Stimulated activated CD4-positive, alpha-beta T cell treated with anti-CD3 and anti-CD28 coated beads, Interleukin-4, amount 100 ng/mL, for 4 hours (primary cell): ENCODE measurements at places on chromosomes 5 and 9.

- DNase-seq = no peak
Observed at GRCh38 chr5:150609843-150610584, 30.4 kb upstream of the SYNPO start.

- DNase-seq = no peak
Observed at GRCh38 chr5:156178117-156178516, 148.8 kb upstream of the SGCD start.

DNA sequence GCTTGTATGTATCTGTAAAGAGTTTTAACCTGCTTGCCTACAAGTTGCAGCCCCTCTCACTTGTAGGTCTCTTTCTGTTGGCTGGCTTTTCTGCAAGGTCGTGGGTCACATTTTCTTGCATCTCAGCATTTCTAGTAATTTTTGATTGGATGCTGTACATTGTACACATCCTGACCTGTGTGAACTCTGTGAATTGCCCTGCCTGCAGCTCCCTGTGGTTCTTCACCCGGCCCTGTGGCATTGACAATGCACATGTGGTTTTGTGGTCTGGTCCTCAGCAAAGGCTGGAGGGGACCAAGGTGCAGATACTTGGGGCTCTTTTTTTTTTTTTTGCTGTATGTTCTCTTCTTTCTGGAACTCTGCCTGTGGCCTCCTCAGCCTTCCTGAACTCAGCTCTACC, 53.6 kb downstream of the WNK2 start:
- DNase-seq = no peak

DNA sequence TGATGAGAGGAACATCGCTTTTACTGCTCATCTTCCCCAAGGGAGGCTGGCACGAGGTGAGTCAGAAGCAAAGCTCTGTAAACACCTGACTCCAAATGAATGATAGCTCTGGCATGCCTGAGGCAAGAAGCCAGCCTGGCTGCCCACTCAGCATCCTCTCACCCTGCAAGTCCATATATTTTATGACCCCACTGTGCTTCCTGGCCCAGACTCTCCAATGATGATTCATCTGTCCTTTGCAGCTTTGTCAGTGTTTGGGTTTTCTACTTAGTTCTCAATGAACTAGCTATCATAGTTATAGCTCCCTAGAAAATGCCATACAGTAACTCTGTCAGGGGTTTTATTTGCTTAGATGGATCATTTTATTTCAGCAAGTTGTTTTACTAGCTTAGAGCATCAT, 52.1 kb upstream of the FSTL4 start:
- DNase-seq = no peak

DNA sequence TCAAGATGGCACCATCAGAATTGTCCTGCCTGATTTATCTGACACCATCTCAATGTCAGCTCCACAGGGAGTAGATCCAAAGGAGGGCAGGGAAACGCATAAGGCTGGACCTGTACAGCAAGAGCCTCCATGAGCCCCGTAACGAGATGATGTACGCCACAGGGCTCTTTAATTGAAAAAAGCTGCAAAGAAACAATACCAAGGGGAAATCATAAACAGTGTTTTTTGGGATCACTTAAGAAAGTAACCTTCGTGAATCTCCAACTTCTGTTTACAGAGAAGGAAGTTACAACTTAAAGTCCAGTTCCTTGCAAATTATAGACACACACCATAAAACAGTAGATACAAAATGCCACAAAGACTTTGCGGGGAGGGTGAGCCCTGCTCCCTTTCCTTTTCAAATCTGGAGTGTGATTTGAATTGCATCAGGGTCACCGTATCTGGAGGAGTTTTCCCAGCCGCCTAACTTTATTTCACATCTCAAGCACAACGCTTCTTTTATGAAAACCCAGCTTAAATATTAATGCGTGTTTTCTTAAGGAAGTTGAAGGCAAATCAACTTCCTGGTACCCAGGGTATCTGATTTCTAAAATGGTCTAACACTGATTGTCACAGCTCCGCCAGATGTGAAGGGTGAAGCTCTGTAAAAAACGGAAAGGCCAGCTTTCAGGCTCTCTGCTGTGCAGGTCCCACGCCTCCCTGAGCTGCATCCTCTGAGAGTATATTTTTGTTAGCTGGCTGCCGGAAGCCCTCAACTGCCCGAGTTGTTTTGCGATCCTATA, 88.9 kb downstream of the EBF1 start:
- DNase-seq = no peak

- DNase-seq = no peak
Observed at GRCh38 chr9:71716138-71716909, 52.0 kb downstream of the CEMIP2 start.

DNA sequence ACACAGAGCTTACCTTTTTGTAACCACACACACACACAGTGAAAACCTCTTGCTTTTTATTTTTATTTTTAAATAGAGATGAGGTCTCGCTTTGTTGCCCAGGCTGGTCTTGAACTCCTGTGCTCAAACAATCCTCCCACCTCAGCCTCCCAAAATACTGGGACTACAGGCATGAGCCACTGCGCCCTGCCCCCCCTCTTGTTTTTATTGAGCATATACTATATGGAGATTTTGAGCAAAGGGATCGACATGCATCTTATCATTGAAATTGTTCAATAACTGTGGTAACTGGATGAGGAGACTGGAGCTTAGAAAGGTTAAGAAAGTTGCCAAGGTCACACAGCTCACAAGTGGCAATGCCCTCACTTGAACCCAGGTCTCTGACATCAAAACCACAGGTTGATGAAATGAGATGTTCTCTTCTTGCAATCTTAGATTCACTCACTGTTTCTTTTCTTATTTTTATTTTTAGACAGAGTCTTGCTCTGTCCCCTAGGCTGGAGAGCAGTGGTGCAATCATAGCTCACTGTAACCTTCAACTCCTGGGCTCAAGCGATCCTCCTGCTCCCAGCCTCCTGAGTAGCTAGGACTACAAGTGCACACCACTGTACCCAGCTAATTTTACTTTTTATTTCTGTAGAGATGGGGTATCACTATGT, 26.8 kb upstream of the STXBP1 start:
- no peak for DNase-seq

DNA sequence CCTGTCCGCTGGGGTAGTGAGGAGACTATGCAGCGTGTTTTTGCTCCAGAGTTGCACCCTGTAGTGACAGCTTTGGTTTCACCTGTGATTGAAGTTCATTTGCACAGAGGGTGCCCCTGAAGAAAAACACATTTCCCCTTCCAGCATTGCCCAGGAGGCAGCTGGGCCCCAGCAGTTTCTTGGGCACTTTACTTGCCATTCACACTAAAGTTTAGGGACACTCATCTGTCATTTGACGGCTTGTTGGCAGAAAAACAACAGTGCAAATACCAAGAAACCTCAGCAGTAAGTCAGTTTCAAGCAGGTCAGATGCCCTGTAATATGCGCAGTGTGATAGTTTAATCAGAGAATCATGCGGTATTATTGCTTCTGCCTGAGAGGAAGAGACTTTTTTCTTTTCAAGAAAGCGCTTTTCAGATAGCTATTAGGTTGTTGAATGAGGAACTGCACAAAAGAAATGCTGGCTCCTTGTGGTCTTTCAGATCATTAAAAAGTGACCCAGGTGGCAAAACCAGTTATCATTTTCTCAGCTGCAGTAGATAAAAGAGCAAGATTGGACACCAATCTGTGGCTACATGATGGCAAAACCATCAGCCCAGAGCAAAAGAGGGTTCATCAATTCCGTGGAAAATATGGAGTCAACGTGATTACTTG, 136.2 kb upstream of the PUM3 start:
- DNase-seq = no peak

GRCh38 chr9:89811886-89812450, 207.2 kb downstream of the GADD45G start:
- DNase-seq = no peak

DNA sequence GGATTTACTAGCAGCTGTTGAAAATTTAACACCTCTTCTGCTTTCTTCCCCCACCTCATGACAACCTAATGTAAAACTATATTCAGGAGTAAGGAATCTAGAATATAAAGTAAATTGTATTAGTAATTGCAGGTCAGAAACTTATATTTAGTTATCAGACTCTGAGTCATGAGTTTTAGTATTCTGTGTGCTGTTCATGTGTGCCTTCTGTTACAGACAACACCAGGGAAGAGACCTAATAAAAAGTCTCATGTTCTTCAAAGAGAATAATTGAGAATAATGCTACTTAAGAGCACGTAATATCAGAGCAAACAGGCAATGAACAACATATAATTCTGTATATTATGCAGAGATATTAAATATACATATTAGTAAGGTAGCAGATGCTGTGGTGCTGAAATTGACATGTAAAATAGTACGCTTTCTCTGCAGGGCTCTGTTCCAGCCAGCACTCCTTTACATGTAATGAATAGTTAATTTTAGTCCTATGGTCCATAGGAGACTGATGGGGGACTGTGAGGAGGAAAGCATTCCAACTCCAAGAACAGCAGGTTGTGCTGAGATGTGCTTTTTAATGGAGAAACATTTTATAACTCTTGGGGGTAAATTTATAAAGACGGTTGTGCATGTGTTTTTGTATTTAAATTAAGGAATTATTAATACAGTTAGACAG, 106.4 kb downstream of the ZSWIM6 start:
- DNase-seq = no peak

GRCh38 chr5:80211327-80211726, 44.5 kb downstream of the SERINC5 start:
- DNase-seq = no peak

DNA sequence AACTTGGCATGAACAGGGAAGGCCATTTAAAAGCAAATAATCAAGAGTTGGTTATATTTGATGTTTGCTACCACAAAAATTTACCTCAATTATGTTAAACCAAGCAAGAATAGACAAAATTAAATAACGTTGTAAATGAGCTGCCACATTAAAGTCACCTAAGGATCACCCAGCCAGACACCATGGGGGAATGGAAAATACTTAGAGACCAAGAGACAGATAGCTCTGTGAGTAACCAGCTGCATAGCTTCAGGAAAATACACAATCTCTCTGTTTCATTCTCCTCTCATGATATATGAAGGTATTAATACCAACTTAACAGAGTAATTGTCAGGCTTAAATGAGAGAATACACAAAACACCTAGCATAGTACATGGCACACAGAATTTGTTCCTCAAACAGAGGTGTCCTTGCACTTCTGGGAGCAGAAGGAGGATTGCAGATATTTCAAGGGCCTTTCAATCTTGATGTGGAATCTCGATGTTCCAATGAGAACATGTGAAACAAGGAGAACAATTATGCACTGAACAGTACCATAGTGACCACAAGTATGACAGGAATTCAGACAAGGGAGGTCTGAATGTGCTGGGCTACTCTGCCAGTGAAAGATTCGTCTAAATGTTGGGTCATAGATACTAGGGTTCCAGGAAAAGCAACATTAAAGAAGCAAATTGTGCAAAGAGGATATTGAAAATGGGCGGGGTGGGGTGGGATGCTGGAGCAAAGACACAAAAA, 18.6 kb downstream of the JAKMIP2 start:
- DNase-seq = no peak

DNA sequence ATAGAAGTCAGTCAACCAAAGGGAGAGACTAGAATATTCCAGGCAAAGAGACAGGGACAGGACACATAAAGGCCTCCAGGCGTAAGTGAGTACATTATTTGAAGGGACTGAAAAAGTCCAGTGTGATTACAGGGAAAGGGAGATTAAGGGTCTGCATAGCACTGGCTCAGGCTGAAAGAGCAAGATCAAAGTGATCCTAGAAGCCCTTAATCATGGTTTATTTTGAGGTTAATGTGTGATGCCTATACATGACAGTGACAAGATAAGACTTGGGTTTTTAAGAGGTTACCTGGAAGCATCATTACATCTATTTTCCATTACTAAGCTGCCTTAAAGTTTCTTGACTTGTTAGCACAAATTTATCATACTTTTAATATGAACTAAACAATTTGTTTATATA, 25.8 kb downstream of the LMBRD2 start:
- DNase-seq = no peak

DNA sequence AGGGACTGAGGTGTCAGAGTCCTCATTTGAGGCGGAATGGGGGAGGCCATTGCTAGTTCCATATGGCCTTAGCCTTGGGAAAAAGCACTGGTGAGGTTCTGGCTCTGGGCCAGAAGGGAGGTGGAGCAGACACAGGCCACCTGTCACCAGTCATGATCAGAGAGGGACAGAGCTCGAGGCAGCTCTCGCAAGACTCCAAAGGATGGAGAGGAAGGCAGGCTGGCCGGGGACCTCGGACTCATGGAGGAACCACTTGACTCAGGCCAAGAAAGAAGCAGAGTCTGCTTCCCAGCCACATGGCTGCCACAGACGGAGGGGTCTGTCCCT, 29.2 kb upstream of the NSMF start:
- DNase-seq = no peak

GRCh38 chr9:79969393-79970145, 397.8 kb downstream of the TLE4 start:
- no peak for DNase-seq

- DNase-seq = no peak
Observed at GRCh38 chr9:73133921-73134407, 17.7 kb upstream of the ANXA1 start.

- DNase-seq = no peak
Observed at GRCh38 chr5:158626718-158627117, 473.0 kb downstream of the EBF1 start.

- no peak for DNase-seq
Observed at GRCh38 chr5:14212838-14213237, 69.7 kb downstream of the TRIO start.

GRCh38 chr5:14587150-14587549, 5.6 kb downstream of the OTULINL start:
- DNase-seq = no peak

DNA sequence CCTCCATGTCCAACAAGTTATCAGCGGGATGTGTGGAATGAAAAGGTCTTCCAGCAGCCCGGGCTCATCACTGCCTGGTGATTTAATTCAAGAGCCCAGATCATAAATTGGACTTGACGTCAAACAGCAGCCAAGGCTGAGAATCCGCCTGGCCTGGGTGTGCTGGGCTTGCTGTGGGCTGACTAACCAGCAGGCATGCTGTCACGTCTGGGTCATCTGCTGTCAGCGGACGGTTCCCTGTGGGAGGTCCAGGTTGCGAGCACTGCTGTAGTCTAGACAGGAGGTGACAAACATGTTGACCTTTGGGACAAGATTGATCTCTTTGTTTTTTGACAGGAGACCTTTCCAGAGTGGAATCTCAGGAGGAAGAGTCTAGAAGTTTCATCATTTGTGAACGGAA, 289.7 kb downstream of the OSTF1 start:
- no peak for DNase-seq

GRCh38 chr9:134830126-134830525, 50.5 kb upstream of the FCN2 start:
- DNase-seq = no peak

- no peak for DNase-seq
Observed at GRCh38 chr9:127258606-127259471, 5.7 kb upstream of the GARNL3 start.

GRCh38 chr9:121340676-121341392, 29.2 kb downstream of the STOM start:
- DNase-seq = no peak

GRCh38 chr5:129569295-129569694, 109.2 kb downstream of the ADAMTS19 start:
- DNase-seq = no peak

DNA sequence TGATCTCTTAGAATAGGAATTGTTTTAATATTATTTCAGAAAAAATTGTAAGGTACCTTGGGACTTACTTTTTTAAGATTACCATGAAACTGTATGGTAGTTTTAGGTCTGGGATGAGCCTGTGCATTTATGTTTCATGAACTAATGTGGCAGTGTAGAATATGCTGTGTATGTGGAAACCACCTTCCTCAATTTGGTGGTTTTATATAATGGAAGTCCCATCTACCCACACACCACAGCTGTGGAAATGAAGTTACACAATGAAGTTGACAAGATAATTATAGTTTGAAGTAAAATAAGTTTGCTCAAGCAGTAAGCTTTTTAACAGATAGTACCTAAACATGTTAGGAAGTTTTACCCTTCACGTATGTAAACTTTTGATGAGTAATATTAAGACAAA, 24.4 kb downstream of the WDR36 start:
- DNase-seq = no peak
